ENCODE measurements at places on chromosomes 11 and 22.

DNA sequence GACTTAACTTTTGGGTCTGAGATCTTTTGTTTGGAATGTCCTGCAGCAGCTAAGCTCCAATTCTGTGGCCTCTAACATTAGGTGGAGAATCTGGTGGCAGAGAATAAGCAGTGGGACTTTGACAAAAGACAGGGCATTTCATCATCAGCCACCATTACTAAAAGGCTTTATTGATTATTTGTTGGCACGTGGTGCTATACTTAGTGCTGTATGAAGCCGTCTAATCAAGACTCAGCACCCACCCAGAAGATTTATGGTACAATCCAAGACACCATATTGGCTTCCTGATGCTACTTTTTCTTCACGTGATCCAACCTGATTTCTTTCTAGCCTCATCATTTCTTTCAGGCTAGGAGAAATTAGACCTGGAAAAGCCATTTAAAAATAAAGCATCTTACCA, 80.7 kb upstream of the GRAMD1B start:
- no peak for DNase-seq

DNA sequence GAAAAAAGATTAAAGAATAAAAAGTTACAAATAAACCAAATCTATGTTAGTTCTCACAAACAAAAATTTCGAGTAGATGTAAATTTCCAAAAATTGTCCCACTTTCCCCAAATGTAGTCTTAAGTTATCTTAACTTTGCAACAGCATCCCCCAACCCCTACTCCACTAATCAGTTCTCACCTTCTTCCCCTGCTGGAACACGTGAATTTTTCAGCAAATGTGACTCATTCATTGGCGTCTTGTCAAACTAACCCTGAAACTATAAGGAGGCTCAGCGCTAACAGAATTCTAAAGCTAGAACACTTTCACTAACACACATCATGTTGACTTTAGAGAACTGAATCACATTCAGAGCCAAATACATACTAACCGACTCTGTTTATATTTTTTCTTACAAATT, 46.1 kb downstream of the PHF21A start:
- DNase-seq = peak; percentile 84

DNA sequence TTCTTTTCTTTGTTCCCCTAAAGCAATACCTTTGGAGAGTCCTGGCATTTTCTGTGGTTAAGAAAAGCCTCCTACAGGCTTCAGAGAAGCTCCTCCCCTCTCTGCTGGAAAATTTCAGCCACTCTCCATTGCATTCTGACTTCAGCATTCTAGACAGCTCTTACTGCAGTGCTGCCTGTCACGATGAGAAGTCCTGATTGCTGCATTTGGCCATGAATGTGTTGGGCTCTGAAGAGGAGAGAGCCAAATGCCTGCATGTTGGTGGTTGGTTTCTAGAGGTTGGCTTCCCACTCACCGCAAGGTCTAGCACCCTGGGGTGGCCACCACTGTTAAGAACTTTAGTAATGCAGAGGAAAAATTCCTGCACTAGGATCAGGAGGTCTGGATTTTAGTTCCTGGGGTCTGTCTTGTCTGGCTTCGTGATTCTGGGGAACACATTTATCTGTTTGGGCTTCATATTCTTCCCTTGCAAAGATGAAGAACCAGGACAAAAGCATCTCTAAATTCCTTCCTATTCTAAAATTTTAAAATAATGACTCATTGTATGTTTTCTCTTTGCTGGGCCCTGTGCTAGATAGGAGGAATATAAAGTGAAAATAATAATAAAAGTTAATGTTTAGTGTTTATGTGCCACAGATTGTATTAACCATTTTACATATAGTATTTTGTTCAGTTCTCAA, 38.1 kb downstream of the COA4 start:
- peak; percentile 50 for DNase-seq

DNA sequence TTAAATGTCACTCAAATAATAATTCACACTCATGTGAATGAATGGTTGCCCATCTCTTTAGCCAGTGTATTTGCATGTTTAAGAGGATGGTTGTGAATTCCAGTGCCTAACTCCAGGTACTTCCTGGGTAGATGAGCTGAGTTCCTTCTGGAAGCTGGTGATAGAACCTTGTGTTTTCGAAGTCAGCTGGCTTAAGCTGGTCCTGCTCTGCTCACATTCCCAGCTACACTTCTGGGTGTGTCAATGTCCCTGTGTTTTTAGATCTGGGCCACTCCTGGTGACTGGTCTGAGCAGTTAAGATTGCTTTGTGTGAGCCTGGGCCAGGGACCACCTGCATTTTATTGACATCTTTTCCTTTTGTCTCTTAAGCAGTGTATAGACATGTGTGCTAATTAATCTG, 10.6 kb downstream of the TEAD1 start:
- no peak for DNase-seq

Measured in IMR-90 (cell line).